ENCODE measurements at places on chromosomes 5 and 9.

DNA sequence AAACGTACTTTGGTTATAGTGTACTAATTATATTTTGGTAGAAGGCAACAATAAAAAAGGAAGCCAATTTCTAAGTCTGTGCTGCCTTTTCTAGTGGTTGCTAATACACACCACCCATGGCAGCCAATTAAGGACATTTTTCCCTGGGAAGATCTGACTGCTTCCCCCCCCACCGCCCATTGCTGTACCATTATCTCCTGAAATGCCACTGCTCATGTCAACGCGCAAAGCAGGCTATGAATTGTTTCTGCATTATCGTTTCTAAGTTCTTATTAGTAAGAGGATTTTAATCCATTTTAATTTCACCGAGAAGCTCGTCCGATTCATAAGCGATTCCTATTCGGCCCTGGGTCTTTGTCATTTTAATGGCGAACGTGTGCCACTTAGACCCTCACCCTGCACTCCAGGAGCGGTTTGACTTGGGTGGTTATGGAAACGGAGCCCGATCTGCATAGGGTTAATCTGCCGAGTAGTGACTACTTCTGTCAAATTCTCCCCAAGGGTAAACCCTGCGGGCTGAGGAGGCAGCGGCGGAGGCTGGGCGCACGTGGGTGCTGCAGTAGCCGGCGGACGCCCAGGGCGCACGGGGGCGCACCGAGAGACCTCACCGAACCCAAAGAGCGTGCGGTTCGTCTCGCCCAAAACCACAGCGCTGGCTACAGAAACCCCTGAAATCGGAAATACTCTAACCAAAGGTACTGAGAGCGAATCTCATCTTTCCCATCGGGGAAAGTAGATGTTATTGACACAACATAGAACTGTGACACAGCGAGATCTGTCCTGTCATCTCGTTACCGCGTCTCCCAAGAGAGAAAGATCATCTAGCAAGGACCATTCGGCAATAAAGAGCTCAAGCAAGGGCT, 55.8 kb upstream of the SHC3 start:
- DNase-seq, result no peak

- DNase-seq, result no peak
These were observed 41.7 kb upstream of the UBAC1 start for GRCh38 chr9:136002881-136003280.

DNA sequence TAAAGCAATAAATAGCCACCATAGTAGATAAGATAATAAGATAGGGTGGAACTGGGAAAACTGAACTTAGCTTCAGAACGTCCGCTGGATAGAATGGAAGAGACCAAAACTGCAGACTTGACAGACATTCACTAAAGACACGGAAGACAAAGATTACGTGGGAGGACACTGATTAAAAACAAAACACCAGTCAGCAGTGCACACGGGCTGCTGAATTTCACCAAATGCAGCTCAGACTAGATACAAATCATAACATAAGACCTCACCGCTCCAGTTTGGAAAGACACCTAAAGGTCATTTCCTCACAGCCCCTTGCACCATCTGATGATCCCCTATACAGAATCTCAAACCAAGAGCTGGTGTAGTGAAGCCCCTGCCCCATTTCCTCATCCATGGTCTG, 2.9 kb upstream of the OR2Y1 start:
- DNase-seq, result no peak

DNA sequence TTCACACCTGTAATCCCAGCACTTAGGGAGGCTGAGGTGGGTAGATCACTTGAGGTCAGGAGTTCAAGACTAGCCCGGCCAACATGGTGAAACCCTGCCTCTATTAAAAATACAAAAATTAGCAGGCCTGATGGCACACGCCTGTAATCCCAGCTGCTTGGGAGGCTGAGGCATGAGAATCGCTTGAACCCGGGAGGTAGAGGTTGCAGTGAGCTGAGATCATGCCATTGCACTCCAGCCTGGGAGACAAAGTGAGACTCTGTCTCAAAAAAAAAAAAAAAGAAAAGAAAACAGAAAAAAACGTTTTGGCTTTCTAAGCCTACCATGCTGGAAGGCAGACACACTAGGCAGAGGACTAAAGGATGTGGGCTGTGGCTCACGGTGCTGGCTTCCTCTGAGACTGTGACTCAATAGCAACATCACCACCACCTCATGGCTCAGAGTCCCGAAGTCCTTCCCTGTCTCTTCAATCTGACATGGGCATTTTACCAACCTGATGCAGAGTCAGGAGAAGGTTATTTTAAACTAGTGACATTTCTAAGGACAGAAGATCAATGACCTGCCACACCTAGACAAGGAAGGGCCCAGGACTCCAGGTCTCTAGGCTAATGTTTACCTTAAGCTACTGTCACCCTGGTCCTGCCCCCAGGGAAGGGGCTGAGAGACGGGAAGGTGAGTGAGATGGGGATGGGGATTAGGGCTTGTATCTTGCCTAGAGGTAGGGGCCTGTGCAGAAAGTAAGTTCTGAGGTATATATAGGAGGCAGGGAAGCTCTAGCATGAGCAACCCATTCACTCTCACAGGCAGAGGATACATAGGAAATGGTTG, 3.7 kb downstream of the ECSCR start:
- DNase-seq, result no peak

DNA sequence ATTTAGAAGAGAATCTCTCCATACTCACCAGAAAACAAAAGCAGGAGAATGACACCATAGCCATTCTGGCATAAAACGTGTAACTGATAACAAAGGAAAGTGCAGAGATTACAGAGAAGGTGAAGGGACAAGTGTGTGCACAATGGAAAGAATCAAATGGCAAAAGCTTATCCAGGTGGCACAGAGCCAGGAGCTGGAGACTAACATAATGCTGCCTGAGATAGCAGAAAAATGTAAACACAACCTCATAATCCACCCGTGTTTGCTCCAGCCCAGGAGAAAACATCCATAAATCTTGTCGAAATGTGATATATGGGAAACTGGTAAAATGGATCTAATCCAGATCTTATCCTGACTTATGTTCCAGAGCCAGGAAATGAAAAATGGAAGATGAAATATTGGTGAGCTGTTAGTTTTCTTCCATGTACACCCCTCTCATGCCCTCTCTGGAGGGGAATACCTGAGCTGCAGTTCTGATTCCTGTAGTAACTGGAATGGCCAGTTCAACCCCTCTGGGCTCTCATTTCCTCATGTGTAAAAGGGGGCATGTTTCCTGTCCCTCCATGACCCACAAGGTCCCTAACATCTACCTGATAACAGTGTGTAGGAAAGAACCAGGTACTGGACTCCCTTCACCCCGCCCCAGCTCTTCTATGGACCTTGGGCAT, 212.3 kb upstream of the DAPK1 start:
- DNase-seq, result no peak

GRCh38 chr9:89052470-89053097, 61.3 kb downstream of the S1PR3 start:
- DNase-seq, result no peak

- DNase-seq, result no peak
These were observed 88.9 kb downstream of the S1PR3 start for GRCh38 chr9:89080193-89080592.

- no peak for DNase-seq
These were observed 172.8 kb downstream of the ASTN2 start for GRCh38 chr9:117242082-117242481.

GRCh38 chr9:92808726-92809451, 44.3 kb upstream of the BICD2 start:
- peak; percentile 35 for DNase-seq

GRCh38 chr5:21783074-21783679, 1070.0 kb downstream of the CDH12 start:
- DNase-seq, result no peak

DNA sequence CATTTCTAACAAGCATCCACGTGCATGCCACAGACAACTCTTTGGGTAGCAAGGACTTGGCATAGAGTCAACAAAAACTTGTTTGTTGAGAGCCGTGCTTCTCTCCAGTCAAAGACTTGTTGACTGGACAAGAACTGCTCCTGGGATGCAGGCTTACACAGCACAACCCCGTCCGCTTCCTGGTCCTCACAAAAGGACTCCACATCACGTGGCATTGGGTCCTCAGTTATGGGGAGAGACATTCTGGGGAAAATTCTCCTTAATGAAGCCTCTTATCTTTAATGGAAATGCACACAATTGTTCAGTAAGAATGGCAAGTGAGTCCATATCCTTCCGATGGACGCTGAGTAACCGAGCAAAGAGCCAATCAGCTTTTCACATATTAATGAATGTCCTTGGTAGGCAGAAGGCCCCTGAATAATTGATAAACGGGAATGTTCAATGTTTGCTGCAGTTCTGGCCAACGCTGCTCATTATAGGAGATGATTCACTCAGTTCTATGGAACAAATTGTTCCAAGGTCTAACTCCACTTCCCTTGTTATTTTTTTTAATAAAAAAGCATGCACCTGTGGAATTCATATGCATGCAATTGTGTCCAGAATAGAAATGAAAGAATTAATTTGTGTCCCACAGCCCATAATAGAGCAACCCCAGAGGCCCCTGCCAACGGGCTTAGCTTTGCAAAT, 97.0 kb upstream of the ZNF366 start:
- DNase-seq, result no peak

DNA sequence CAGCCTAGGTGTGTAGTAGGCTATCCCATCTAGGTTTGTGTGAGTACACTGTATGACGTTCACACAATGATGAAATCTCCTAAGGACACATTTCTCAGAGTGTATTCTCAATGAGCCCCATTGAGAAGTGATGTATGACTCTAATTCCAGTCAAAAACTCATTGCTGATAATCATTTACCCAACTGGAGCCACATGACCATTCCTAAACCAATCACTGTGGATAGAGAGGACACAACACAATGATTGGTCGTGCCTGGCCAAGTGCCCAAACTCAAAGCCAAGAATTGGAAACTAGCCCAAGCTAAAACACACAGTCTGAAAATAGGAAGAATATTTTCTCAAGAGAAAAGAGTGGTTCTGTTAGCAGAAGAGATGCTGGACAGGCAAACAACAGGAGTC, 191.2 kb downstream of the ZNF462 start:
- DNase-seq, result no peak
